ENCODE measurements at places on chromosomes 5 and 9.

DNA sequence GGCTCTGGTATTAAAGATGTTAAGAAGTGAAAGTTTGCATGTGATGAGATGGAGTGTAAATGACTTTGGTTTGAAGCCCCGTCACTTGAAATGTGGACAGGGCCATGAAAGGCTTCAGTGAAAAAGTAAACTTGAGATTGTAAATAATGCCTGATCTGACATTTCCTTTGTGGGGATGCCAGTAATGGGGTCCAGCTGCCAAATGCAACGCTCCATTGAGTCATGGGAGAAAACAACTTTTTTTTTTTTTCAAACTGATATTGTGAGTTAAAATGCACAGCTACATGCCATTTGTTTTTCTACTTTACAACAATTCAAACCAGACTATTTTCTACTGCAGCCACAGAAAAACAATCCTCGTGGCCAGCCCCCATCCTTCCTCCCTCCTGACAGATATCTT lies 327.0 kb upstream of the TNC start:
- no peak for DNase-seq

DNA sequence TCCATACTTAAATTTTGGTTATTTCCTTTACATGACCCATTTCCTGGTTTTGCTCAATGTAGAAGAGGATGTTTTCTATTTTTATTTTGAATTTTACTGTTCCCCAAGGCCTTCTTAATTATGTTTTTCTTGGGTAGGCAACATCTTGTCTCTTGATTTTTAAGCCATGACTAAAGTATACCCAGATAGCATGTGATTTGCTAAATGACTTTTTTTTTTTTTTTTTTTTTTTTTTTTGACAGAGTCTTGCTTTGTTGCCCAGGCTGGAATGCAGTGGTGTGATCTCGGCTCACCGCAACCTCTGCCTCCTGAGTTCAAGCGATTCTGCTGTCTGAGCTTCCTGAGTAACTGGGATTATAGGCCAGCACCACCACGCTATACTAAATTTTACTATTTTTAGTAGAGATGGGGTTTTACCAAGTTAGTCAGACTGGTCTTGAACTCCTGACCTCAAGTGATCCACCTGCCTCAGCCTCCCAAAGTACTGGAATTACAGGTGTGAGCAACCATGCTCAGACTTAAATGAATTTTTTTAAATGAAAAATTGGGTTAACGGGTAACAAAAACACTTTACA lies 198.6 kb upstream of the DAB2 start:
- DNase-seq, result no peak

DNA sequence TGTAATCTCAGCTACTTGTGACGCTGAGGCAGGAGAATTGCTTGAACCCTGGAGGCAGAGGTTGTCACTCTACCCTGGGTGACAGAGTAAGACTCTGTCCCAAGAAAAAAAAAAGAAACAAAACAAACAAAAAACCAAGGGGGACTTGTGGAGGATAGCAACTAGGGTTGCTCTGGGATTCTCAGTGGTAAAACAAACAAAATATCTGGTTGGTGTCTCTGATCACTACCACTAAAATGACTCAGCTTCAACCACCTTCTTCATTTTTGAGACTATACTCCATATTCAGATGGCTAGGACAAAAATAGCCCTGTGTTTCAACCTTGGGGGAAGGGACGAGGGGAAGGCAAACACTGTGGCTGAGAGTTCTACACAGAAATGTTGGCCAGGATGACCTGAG lies 110.3 kb downstream of the ARRDC3 start:
- no peak for DNase-seq

DNA sequence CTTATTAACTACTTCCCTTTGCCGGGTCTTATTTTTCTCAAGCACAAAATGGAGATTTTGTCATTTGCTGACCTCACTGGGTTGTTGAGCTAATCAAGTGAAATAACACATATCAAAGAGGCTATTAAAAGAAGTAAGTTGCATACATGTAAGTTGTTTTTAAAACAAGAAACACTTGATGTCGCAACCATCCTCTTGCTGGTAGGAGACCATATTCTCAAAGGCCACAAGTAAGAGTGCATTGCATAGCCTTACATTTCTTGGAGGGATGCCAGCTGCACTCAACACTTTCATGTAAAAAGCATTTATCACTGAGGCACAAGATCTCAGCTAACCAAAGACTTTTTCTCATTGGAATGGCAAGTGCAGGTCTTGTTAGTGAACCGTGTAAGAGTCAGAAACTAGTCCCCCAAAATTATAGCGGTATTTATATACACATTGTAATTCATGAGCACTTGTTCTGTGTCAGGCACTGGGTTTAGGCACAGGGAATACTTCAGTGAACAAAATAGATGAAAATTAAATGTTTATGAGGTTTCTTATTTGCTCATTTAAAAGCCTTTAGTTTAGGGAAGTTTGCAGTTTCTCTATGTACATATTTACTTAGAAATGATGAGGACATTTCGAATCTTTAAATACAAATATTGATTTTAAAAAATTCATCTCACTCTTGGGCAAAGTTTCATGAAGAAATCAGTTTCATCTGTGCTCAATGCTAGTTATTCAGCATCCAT lies 72.0 kb downstream of the ZFAND5 start:
- DNase-seq, result no peak

DNA sequence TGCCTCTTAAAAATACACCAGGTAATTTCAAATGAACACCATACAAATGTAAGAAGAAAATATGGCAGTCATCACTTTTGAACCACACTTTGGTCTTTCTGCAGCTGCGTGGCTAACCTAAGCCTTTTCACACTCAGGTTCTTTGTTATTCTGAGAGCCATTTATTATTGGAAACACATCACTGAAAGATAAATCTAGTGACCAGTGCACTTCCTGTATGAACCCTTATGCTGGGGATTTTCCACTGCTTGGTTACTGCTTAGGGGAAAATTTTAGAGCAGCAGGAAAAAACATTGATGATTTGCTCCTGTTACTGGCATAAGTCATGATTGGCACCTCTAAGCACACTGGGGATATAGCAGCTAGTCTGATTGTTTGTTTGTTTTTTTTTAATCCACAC lies 58.6 kb upstream of the RANBP3L start:
- DNase-seq, result no peak

DNA sequence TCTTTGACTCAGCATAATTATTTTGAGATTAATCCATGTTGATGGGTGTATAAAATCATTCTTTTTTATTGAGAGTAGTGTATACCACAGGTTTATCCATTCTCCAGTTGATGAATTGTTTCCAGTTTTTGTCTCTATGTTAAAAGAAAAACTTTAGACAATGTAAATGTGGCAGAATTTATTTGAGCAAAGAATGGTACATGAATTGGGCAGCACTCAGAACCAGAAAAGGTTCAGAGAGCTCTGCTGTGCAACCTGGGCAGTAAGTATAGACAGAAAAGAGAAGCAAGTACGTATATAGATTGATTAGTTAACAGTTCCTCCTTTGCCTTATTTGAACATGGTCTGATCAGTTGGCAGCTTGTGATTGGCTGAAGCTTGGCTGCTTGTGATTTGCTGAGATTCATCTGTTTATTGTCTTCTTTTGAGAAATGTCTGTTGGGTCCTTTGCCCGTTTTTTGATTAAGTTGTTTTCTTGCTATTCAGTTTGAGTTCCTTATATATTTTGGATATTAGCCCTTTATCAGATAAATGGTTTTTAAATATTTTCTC lies 41.4 kb downstream of the CDC42SE2 start:
- no peak for DNase-seq

GRCh38 chr9:117232281-117232680 lies 182.6 kb downstream of the ASTN2 start:
- DNase-seq, result no peak

Data from posterior cingulate gyrus (tissue), 11 donors.